HCT116 (cell line): ENCODE measurements at places on chromosomes 1 and 21. TPM values are rescaled to one million over a fixed set of nuclear protein-coding genes. Genes with fewer than 3 reads are reported as not detected.

- no peak for DNase-seq
Observed at GRCh38 chr1:34286511-34286910, 109.8 kb downstream of the C1orf94 start.

DNA sequence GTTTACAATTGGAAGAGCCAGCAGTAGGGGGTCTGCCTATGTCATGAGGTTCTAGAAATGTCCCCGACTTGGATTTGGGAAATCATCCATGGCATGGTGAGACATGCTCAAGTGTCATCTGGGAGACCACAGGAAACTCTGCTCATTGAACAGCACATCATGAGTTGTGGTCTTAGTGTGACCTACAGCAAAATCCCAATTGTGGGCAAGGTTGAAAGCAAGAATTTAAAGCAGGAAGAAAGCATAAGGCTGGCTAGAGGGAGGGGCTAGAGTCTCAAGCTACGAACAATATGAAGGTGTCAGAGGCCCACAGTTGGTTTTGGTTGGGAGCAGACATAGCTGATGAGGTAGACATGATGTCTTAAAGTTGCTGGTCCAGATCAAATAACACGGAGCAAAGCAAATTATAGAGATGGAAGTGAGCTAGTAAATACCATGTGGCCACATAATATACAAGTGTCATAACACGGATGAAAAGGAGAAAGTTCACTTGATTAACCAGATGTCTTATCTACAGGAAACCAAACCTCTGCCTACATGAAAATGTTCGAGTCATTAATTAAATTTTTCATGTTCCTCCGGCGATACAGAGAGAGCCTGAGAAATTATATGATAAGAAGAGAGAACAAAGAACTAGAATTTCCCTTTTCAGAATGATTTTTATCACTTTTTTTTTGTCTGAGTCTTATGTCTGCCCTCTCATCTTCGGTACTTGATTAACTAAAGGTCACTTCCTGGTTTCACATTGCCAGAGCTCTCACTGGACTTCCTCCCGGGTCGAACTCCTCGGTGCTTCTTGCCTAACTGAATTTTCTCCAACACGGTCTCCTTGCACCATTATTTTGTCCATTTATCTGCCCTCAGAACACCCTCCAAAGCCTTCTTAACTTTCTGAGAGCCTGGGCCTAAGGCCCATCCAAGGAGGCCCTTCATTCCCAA, 67.5 kb upstream of the DUSP10 start:
- DNase-seq, result no peak

- DNase-seq, result no peak
Observed at GRCh38 chr1:80462006-80462405, 1338.7 kb upstream of the ADGRL2 start.

GRCh38 chr1:204089044-204089751, 16.3 kb downstream of the SOX13 start:
- no peak for DNase-seq

DNA sequence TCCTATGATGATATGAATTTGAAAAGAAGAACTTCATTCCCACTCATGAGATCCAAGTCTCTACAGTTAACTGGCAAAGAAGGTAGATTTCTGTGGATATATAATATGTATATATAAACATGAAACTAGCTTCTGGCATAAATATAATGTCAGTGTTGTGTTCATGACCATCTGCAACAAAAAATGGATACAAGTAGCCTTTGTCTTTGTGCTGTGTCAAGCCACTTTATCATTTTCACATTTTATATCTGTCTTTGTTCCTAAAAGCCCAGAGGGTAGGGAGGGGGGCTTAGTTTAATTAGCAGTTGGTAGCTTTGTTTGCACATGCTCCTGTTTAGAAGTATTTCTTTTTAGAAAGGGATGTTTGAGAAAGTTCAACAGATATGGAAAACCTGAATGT, 56.2 kb upstream of the FASLG start:
- no peak for DNase-seq

The DIP2A gene
- total RNA-seq, result 39.9 TPM
